ENCODE measurements at places on chromosomes 5 and 9.

GRCh38 chr5:124453221-124454051 lies 293.0 kb downstream of the ZNF608 start:
- peak; percentile 98 for ATAC-seq

- no peak for ATAC-seq
These were observed 192.3 kb downstream of the DTWD2 start for GRCh38 chr5:118796081-118796480.

GRCh38 chr5:691817-692528 lies 1.2 kb downstream of the TPPP start:
- no peak for ATAC-seq

DNA sequence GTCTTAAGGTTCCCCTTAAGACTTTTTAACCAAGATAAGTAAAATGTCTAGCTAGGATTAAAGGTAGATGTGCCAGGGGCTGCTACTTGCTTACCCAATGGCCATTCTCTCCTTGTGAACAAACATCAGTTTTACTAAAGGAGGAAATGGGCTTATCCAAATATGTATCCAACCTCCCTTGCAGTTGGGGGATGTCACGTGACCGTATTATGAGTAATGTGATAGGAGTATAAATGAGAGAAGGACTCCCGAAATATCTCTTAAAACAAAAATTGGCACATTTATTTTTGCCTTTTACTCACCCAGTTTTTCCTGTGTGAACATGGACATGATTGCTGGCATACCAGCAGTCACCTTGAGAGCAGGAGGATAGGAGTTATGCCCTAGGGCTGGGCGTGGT lies 247.9 kb downstream of the NFIB start:
- ATAC-seq = no peak

DNA sequence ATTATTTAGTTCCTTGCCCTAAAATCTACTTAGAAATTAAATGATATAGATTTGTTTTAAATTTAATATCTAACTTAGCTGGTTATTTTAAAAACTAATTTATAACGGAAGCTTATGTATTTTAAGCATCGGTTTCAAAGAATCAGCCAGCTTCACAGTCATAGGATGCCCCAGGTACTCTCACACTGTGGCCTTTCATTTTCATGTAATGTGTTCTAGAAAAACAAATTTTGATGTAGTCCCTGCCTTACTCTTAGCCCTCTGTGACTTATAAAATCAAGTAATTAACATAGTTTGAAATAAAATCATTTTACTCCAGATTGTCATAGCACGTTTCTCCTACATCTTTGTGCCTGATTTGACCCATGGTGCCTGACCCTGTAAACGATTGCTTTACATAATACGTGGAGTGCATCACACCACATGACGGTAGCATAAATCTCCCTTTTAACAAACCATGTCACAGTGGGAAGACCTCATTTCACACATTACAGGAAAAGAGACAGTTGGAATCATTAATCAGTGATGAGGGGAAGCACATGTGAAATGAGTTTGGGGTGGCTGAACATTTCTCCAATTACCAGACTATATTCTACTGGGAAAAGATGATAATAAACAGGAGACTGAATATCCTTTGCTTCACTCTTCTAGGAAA lies 731.5 kb upstream of the CDH9 start:
- no peak for ATAC-seq

- ATAC-seq = no peak
These were observed 103.2 kb downstream of the MACROH2A1 start for GRCh38 chr5:135295852-135296251.

- ATAC-seq = peak; percentile 71
These were observed 146.5 kb downstream of the MEF2C start for GRCh38 chr5:88736494-88736893.

GRCh38 chr9:124185413-124185812 lies 72.3 kb upstream of the NEK6 start:
- no peak for ATAC-seq

DNA sequence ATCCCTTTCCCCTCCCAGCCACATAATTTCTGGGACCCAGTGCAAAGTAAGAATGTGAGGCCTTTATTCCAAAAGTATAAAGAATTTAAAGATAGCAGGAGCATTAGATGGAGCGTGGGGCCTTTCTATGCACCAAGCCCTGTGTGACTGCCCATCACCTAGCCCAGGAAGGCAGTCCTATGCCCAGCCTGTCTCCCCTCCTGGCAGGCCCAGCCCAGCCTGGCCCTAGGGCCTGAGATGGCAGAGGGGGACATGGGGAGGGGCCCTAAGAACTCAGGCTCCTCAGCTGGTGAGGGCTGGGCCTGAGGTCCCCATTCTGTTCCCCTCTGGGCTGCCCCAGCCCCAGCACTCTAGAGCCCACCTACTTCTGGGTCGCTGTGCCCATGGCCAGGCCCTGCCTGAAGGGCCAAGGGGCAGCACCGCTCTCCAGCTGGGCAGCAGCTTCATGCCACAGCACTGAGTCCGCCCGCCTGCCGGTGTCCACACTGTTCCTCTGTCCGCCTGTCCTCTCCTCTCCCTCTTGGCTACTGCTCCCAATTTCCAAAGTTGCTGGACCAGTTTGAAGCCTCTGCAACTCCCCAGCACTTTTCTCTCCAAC lies 995 bp upstream of the SLC23A1 start:
- ATAC-seq = no peak

GRCh38 chr9:134233022-134233421 lies 68.7 kb upstream of the RNU6ATAC start:
- ATAC-seq = peak; percentile 3

DNA sequence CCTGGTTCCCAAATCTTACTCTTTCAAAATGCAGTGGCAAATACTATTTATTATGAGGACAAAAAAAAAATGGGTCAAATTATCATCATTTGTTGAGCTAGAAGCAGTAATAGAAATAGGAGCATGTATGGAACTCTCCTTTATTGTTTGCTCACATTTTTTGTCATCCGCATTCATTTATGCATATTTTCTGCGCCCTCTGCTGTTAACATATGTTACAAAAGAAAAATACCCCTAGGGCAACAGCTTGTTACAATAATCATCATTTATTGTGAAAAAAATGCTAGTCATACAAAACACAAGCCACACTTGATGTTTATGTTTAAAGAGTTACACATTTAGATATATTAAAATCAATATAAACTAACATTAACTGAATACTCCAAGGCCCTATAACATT lies 328.2 kb downstream of the TUSC1 start:
- ATAC-seq = no peak

DNA sequence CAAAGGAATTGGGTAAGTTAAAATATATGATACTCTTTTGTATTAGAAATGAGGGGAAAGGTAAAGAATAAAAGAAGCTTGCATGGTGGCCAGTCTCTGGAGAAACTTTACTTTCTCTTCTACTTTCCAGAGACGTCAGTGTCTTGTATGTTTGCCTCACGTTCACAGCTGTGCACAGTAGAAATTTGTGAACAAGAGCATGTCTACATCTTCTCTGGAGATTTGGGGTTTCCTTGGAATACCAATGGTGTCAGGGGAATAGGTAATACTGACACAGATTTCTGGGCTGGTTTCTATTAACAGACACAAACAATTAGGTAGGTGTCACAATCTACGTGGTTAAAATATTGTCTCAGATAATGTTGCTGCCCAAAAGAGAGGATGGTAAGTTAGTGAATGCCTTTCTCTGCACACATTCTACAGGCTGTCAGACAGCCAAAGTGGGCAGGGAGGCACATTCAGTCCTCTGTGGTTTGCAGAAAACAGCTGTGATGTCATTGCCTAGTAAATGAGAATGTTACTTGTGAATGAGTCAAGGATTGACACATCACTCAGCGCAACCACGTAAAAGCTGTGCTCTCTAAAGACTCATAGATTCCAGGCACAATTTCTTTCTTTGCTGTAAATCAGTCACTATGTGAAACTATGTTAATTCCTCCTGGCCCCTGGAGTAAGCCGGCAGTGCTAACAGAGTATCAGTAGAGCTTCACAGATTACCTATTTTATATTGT lies 397.1 kb downstream of the MAN2A1 start:
- no peak for ATAC-seq

- no peak for ATAC-seq
These were observed 9.1 kb downstream of the TYRP1 start for GRCh38 chr9:12702160-12702758.

DNA sequence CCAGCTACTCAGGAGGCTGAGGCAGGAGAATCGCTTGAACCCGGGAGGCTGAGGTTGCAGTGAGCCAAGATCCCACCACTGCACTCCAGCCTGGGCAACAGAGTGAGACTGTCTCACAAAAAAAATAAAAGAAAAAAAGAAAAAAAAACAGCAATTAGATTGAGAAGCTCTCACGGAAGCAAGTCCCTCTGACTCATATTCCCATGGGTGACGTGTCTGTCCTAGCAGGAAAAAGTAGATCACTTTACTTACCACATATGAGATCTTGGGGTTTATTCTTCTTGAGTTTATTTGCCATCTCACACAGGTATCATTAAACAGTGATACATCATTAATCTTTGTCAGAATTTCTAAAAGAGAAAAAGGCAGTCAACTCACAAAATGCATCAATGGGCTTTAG lies 62.6 kb downstream of the SUSD1 start:
- no peak for ATAC-seq

GRCh38 chr9:114504341-114505186 lies 709 bp downstream of the WHRN start:
- peak; percentile 64 for ATAC-seq

GRCh38 chr9:110571801-110572483 lies 7.6 kb downstream of the SVEP1 start:
- ATAC-seq = no peak

DNA sequence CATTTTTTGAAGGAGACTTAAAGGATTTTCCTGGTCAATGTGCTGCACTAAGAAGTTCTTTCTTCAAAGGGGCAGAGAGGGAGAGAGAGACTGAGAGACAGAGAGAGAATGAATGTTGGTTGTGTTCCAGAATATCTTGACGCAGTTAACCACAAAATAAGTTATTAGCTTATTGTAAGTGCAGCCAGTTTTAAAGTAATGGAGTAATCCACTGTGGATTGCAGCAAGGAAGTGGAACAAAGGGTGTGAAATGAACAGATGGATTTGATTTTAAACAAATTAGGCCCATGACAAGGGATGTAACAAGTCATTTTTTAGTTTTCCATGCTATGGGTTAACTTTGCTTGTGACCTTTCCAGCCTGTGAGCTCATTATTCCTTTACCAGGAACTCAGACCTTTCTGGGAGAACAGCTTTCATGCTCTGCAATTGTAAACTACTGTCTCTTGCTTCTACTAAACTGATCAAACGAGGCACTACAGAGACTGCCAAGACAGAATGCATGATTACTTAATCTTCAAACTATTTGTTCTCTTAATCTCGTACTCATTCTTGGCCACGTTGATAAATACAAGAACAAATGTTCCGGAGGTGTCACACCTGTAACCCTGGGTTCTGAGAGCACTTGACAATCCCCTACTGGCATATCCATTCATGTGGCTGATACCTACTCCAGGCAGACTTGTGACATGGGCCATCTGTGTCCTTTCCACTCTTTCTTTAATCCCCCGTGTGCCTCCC lies 131.1 kb downstream of the TLE1 start:
- ATAC-seq = no peak
